ENCODE measurements at places on chromosomes 3 and 15.

DNA sequence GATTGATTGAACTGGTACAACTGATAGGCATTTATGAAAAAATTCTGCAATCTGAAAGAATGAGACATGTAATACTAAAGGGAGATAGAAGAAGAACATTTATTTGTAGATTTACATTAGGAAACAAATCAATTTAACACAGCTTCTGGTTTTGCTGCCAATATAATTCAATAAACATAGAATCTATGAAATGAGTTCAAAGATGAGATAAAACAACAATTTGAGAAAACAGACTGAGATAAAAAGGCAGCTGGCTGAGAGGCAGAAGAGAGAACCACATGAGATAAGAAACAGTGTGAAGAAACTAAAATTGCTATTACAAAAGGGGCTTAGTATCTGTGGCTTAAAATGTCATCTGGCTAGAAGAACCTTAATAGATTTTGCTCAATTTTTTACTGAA, 176.6 kb downstream of the PYDC2 start:
- DNase-seq, result no peak

GRCh38 chr15:89976246-89976600, 24.9 kb upstream of the ZNF710 start:
- DNase-seq, result no peak

DNA sequence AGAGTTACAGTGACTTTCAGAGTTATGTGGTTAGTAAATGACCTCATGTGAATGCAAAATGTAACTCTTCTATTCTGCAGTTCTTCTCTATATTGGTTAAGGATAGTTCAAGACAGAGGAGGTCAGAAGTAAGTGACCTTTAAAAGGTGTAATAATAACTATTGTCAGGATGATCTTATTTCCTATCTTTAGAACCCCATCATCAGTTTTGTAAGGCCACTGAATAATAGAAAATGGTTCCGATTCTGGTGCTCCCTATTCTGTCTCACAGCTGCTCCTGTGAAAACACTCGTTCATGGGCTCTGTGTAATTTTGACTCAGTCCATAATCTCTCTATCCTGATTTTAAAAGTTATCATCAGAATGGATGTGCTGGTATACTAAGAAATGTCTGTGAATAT, 463.3 kb downstream of the LPP start:
- no peak for DNase-seq

GRCh38 chr3:72086743-72087087, 301.8 kb upstream of the PROK2 start:
- no peak for DNase-seq

GRCh38 chr3:174613173-174613572, 246.0 kb upstream of the NAALADL2 start:
- DNase-seq, result no peak

DNA sequence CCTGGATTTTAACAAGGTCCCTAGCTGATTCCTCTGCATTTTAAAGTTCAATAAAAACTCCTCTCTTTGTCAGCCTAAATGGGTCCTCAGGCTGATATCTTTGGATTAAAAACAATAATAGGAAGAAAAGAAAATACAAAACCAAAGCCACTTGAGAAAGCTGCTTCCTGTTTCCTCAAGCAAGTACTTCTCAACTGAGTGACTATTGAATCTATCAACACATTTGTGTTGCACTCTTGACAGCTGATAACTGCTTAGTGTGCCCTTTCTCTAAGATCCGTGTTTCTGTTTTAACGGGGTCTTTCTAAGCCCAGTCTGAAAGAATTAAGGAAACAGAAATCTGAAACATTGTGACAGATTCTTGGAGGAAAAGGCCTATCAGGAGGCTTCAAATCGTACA, 410.7 kb downstream of the GRM7 start:
- DNase-seq, result no peak

DNA sequence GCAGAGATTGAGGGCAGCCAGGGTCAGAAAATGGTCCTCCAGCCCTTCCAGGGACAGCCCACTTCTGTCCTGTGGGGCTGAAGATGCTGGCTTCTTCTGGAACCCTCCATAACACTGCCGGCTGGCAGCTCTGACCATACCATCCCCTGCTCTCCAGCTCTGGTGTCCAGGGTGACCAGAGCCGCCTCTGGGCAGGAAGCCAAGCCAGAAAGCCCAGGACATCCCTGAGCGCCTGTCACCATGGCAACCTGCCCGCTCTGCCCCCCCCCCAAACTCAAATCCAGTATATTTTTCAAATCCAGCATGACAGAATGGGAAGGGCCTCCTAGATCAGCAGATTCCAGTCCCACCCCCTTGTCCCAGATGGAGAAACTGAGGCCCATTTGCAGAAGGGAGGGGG, 420 bp upstream of the TMIE start:
- DNase-seq, result no peak

All from activated T-cell treated with anti-CD3 and anti-CD28 coated beads, Interleukin-2, amount 50 U/mL, for 48 hours (primary cell).